WTC11 (cell line): ENCODE measurements at places on chromosomes 4 and X. TPM values are rescaled to one million over a fixed set of nuclear protein-coding genes. Genes with fewer than 3 reads are reported as not detected.

SLC6A14 gene
- total RNA-seq, result 0.07 TPM in 3 replicates

NKX6-1 gene
- 0.09 to 0.14 TPM (median 0.09 TPM) in 3 replicates for total RNA-seq

DNA sequence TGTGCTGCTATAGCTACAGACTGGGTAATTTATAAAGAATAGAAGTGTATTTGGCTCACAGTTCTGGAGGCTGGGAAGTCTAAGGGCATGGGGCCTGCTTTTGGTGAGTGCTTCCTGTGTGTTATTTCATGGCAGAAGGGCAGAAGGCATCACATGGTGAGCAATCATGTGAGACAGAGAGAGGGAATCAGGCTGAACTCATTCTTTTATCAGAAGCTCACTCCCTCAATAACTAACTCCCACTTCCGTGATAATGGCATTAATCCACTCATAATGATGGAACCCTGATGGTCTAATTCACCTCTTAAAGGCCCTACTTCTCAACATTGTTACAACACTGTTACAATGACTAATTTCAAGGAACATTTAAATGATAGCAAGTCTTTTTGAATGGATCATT, 129.4 kb downstream of the FAT4 start:
- DNase-seq, result no peak

CCKAR gene
- total RNA-seq, result not detected in 3 replicates

RPL9 gene
- total RNA-seq, result 1,191 to 1,343 TPM (median 1,328 TPM) in 3 replicates

DNA sequence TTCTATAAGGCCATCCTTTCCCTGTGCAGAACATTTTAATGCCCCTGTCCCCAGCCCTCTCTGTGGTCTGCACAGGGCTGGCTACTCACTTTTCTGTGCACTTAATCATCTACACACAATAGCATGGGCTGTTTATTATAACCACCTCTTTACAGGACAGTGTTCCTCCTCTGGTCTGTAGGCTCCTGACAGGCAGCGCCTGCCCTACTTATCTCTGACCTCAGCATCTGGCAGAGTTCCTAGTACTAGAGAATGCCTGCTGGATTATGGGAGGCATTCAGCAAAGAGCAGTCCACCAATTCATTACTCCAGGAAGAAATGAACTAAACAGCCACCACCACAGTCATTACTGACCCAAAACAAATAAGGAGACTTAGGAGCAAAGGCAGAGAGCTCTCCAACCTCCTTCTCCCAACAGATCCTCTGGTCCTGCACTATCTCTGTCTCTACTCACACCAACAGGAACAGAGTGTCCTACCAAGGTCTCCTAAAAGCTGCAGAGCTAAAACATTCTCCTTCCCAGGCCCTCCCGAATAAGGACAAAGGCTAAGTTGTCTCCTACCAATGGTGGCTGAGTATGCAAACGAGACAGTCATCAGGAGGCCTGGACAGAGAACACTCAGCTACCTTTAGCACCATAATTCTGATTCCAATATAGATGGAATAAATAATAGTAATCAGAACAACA, 279.2 kb downstream of the QDPR start:
- DNase-seq, result no peak

DNA sequence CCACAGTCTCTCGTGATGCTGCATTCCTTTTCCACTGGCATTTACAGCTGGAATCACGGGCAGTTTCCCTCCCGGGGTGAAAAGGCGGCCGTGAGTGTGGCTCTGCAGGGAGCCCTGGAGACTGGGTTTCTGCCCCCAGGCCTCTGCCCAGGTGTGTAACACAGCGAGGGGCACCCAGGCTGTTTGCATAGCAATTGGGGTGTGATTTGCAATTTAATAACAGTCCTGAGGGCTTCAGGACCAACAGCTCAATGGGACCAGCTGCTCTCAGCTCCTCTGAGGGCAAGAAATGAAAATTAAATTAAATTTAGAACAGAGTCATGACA, 99.0 kb upstream of the SHOX start:
- peak; percentile 52 for DNase-seq

DNA sequence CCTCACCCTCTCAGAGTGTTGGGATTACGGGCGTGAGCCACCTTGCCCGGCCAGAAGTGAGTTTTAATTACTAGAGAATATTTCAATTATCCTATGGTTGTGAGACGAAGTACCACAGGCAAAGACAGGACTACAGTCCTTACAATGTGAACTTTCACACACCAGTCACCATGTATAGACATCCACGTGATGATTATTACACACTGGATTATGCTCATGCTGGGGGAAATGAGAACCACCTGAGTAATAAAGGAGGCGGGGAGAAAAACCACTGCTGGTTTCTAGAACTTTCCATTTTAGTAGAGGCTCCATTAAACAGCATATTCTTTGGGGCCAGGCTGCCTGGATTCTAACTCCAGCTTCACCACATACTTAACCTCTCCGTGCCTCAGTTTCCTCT, 42.5 kb upstream of the TLR2 start:
- no peak for DNase-seq

CLGN gene
- total RNA-seq, result 2.3 to 3.4 TPM (median 3.0 TPM) in 3 replicates

DNA sequence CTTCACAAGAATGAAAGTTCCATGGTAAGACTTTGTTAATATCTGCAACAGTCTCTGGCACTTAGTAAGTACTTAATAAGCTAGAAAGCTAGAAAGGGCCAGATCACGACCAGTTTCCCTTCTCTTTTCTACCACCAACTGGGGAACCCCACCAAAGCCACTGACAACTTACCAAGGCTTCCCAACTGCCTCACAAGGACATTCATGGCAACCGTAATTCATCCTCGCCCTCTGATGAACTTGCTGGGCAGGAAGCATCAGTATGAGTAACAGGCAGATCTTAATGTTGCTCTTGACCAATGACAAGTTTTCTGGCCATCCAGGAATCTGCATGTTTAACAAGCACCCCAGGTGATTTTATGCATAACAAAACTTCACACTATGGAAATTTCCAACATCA, 23.2 kb upstream of the ZCCHC13 start:
- DNase-seq, result no peak

- no peak for DNase-seq
These were observed 168.8 kb upstream of the FRG1 start for GRCh38 chr4:189771696-189772361.

GRCh38 chr4:107734120-107734519, 14.1 kb upstream of the PAPSS1 start:
- DNase-seq, result peak; percentile 38

GRCh38 chr4:167854881-167855280, 237.5 kb upstream of the ANXA10 start:
- no peak for DNase-seq

DNA sequence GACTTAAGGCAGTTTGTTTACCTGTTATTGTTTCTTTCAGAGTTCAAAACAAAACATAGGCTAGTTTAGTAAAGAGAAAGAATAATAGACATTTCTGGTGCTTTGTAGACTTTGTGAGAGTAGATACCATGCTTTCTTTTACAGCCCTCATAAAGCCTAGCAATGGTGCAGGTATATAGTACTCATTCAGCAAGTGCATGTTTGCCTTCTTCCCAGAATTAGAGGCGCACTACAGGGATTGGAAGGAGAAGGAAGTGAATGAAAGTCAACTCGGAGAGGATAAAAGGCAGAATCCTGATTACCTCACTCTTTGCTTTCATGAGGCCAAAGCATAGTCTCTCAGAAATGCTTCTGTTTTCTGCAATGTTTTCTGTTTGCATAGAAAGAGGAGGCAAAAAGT, 43.1 kb upstream of the FHDC1 start:
- no peak for DNase-seq

GRCh38 chr4:151114986-151115385, 15.6 kb downstream of the RPS3A start:
- no peak for DNase-seq

- peak; percentile 67 for DNase-seq
These were observed 468 bp downstream of the ZMYM3 start for GRCh38 chrX:71253253-71254091.

- no peak for DNase-seq
These were observed 22.8 kb upstream of the ADAMTS3 start for GRCh38 chr4:72591547-72592454.

PGAM4 gene
- total RNA-seq, result 0.46 TPM in 1 of 3 replicates, not detected in the others

RAB33A gene
- 2.1 to 3.1 TPM (median 3.0 TPM) in 3 replicates for total RNA-seq

- DNase-seq, result no peak
These were observed 80.6 kb downstream of the ATXN3L start for GRCh38 chrX:13239272-13239671.

MTNR1A gene
- 0.73 to 1.0 TPM (median 0.73 TPM) in 3 replicates for total RNA-seq

CLNK gene
- not detected in 3 replicates for total RNA-seq

GLRA3 gene
- 0.07 to 0.15 TPM (median 0.11 TPM) in 3 replicates for total RNA-seq

DNA sequence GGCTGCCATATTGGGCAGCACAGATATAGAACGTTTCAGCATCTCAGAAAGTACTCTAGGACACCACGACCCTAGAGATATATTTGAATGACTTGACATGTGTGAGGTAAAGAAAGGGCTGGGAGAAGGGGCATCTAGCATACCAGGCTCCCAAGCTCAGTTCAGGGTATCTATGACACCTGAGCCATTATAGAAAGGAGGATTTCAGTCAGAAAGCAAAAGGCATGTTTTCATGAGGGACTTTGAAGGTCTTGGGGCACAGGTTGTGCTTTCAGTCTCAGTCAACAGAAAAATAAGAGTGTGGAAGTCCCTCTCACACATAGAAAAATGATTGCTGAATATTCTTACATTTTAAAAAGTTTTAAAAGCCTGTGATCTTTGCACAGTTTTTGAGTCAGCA, 51.6 kb downstream of the NIPAL1 start:
- DNase-seq, result no peak

DNA sequence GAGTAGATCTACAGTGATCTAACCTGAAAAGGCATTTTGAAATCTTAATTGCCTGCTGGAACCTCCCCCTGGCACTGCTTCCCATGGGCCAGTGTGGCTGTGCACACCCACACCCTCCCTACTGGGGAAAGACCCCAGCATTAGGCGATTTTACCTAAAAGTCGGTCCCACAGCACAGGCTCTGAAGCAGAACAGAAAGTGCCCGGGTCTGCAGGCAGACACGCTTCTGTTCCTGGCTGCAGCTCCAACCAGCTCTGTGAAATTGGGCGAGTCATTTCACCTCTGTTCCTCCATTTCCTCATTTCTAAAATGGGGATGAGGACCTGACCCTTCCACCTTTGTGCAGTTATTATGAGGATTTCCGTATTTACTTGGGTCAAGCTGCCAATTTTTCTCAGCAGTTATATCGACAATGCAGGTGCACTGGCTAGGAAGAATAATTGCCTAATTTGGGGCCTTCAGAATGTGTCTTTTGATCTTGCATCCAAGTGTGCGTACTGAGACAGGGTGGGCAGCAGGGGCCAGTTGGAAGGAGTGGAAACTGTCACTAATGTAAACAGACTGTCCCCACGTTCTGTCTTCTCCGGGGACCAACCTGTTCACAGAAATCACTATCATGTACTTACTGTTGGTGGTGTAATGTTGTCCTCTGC, 7.1 kb downstream of the KLF3 start:
- no peak for DNase-seq

- DNase-seq, result no peak
These were observed 8.6 kb downstream of the LCORL start for GRCh38 chr4:18012807-18013462.

DNA sequence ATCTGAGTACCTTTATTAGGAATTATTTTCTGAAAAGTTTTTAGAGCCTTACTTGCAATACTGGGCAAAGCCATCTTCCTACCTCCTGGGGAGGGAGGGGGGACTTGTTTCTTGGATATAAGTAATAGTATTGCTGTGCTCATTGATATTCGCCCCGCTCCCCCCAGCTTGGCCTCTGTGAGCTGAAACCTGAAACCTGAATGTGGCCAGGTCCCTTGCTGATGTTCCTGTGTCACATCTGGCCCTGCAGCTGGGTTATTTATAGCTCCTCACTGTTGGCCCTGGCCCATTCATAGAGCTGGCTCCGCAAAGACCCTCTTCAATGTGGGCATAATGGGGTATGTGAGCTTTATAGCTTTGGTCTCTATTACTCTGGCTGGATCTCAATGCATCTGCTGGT, 59.5 kb downstream of the FRMPD3 start:
- DNase-seq, result no peak

AFF1 gene
- 72.6 to 93.4 TPM (median 83.9 TPM) in 3 replicates for total RNA-seq

- DNase-seq, result no peak
These were observed 52.0 kb downstream of the CDS1 start for GRCh38 chr4:84634961-84635360.

GLUD2 gene
- 0.57 to 1.4 TPM (median 1.2 TPM) in 3 replicates for total RNA-seq

DNA sequence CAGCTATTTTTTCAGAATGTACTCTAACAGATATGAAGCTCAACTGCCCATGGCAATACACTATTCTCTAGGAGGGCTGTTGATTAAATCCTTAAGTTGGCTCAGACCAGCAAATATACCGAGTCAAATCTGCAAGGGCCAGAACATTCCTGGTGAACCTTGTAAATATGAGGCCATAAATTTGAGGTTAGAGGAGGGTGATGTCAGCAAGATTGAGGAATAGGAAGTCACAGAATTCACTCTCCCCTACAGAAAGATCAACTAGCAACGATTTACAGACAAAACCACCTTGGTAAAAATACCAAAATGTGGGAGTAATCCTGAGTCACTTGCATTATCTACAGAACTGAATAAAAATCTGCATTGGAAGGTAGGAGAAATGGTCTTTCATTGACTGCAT, 399.3 kb downstream of the GPM6A start:
- no peak for DNase-seq

DNA sequence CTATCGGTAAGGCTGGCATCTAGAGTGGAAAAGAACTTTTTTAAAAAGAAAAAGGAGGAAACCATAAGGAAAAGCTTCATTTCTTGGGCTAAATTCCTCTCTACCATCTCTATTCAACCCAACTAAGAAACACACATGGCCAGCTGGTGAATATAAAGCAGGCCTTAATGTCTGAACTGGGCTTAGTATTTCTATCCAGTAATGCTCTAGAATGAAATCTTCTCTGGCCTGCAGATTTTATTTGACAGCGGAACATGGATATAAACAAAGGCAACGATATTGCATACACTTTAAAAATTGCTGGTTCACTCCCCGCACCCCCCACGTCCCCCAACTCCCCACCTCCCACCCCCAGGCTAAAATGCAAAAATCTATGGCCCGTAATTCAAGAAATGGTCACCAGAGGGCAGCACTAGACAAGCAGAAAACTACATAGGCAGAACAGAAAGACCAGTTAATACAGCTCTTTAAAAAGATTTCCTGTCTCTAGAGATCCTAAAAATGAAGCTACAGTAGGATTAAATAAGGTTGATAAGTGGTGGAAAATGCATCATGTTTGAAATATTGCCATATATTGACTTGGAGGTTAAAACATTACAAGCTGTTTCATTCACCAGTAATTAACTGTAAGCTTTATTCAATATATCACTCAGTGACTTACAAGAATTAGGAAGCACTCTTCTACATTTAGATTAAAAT, 155.2 kb upstream of the GALNT7 start:
- peak; percentile 66 for DNase-seq
